ENCODE measurements at places on chromosomes 3 and 15.
A peak's percentile ranks its signal among the peaks of the same experiment; 100 is the strongest.

DNA sequence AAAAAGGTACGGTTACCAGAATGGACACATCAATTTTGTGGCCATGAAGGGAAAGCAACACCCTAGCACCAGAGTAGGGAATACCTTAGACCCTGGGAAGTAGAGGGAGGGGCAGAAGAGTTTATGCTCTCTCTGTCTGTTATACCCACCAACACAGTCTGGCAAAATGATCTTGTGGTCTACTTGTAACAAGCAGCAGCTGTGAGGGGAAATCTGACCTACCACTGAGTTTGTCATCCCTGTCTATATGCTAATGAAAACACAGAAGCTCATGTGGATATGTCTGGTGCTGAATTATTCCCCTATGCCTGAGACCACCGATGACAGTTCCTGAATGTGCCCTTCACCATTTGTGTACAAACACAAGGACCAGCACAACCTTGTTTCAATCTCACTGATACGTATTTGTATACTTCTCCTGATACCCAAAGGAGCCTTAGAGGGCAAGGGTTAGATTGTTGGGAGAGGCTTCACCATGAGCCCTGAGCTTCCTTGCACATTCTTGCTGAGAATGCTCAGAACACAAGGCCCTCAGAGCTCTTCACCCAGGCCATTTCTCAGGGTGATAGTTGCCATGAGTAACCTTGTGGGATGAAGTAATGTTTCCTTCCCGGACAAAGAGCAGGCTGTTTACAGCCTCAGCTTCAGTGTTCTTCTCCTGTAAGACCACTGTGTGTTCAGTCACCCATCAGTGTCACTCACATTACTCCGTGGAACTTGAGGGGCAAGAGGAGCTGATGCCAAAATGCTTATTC lies 24.7 kb upstream of the ZNF639 start:
- DNase-seq = no peak

DNA sequence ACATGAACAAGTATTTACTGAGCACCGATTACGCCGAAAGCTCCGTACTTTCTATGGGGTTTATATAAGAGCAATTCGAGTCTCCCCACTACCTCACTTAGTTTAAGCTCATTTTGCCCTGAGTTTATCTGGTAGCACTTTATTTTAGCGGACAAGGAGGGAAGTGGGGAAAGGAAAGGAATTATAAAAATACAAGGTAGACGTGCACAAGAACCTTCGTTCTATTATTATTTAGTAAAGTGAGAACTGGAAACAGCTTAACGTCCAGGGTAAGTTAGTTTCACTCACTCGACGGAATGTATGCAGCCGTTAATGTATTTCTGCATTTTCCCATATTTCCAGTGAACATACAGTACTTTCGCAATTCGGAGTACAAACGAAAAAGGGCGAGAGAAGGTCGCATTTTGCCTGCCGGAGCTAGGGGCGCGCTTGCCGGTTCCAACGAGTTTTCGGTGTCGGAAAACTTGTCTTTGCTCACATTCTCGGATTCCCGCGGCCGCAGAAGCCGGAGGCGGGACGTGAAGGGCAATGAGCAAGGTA lies 1.2 kb upstream of the STT3B start:
- DNase-seq = peak; percentile 91

GRCh38 chr3:110494728-110495127 lies 576.9 kb upstream of the NECTIN3 start:
- no peak for DNase-seq

GRCh38 chr3:42690766-42691680 lies 5.7 kb downstream of the KLHL40 start:
- no peak for DNase-seq

- no peak for DNase-seq
These were observed 151.0 kb downstream of the ALDH1A2 start for GRCh38 chr15:57914350-57915055.

- DNase-seq = no peak
These were observed 435.4 kb upstream of the RGMA start for GRCh38 chr15:93524432-93524831.

- no peak for DNase-seq
These were observed 49.1 kb downstream of the CA12 start for GRCh38 chr15:63332367-63333124.

DNA sequence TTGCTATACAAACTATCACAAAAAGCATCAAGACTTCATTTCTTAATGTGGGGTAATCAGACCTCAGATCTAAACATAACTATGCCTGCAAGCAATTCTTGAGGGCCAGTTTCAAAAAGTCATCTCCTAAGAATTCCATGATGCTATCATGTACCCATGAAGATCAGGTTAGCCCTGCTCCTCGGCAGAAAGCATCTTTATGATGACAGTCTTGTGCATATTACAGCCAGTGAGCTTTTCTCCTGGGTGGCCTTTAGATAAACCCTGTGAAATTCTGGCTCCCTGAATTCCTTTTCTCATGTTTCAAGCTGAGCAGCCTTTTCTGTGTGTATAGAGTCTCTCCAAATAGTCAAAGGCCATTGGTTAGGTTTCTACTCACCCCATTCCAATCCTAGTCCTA lies 201.9 kb upstream of the MCTP2 start:
- no peak for DNase-seq

DNA sequence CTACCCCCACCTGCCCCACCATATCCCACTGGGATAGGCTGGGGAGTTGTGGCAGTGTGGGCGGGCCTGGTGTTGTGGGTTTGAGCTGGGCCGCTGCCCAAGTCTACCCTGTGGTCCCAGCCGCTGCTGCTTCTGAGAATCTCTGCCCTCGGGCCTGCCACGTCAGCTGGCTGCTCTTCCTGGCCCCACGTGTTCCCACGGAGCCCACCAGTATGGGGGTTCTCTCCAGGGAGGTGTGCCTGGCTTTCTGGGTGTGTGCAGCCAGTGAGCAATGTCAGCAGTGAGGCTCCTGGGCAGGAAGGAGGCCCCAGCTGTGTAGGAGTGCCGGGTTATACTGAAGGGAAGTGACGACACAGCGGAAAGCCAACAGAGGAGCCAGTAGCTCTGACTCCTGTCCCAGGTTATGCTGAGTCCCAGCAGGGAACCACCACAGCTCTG lies 10.5 kb downstream of the GNAI2 start:
- peak; percentile 66 for DNase-seq

GRCh38 chr15:53548236-53548635 lies 211.2 kb downstream of the WDR72 start:
- no peak for DNase-seq

DNA sequence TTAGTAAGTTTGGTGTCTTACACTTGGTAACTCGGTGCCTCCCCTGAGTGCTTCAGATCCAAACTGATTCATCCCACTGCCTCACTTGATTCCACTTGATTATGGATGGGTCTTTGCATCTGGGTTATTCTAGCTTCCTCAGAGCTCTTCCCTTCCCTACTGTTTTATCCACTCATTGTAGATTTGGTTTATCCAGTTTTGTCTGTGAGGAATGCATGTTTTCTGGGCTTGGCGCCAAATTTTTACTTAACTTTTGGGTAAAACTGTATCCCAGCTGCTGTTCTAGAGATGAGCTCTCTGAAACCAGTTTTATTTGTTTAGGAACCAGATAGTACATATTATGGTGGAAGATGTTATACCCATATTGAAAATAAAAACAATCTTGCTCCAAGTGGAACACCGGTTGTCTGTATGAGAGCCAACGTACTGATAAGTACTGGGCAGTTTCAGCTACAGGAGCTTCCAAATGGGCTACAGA lies 20.9 kb downstream of the RAD54L2 start:
- no peak for DNase-seq

- peak; percentile 70 for DNase-seq
These were observed at the start of gene ZNF609 for GRCh38 chr15:64460206-64460723. ZNF609 (plus strand) TSS chr15:64460578; CDS start chr15:64499420, 38,842 bp downstream.
